Neural crest cell (in vitro differentiated cells): ENCODE measurements at places on chromosomes 6 and 20. TPM values are rescaled to one million over a fixed set of nuclear protein-coding genes. Genes with fewer than 3 reads are reported as not detected.

Gene GPSM3
- 7.3 and 8.0 TPM in 2 replicates for total RNA-seq

Gene STMND1
- total RNA-seq, result not detected in 2 replicates

Gene ASIP
- total RNA-seq, result not detected in 2 replicates

Gene PEX7
- total RNA-seq, result 4.5 and 5.3 TPM in 2 replicates

DNA sequence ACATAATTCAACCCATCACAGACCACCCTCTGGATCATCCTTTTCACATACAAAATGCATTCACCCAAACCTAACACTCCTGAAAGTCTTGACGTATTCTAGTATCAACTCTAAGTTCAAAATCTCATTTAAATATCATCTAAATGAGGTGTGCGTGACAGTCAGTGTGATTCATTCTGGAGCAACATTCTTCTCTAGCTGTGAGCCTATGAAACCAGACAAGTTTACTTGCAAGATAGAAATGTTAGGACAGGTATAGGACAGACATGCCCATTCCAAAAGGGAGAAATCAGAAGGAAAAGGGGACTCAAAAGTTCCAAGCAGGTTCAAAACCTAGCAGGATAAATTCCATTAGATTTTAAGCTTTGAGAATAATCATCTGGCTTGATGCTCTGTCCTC is 329.7 kb downstream of the CD83 start:
- H3K27me3 ChIP-seq, result peaks cover 47% of the 10 kb centered on the region
- H3K27ac ChIP-seq, result no peak overlapping the region
- H3K4me1 ChIP-seq, result peaks cover 20% of the 10 kb centered on the region
